ENCODE measurements at places on chromosomes 12 and 14.

- no peak for DNase-seq
These were observed 75.2 kb downstream of the PRIMA1 start for GRCh38 chr14:93712838-93713724.

DNA sequence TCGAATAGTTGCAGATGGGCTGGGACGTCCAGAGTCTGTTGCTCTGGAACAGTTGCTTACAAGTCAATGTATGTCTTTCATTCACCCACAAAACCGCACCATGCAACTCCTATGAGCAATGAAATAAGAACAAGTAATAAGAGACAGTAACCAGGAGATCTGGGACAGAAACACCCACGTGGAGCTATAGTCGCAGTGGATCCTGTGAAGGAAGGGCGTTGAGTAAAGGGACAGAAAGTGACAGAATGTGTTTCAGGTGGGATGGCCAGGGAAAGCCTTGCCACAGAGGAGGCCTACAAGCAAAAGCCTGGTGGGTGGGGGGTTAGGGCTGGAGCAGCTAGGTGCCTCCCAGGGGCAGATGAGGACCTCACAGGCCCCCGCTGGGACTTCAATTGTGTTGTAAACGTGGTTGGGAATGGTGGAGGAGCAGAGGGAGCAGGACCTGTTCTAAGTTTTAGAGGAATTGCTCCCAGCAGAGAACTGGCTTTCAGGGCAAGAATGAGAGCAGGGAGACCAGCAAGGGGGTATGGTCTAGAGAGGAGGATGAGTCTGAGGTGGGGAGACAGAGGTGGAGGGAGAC lies 86.7 kb upstream of the FZD10 start:
- DNase-seq, result no peak

DNA sequence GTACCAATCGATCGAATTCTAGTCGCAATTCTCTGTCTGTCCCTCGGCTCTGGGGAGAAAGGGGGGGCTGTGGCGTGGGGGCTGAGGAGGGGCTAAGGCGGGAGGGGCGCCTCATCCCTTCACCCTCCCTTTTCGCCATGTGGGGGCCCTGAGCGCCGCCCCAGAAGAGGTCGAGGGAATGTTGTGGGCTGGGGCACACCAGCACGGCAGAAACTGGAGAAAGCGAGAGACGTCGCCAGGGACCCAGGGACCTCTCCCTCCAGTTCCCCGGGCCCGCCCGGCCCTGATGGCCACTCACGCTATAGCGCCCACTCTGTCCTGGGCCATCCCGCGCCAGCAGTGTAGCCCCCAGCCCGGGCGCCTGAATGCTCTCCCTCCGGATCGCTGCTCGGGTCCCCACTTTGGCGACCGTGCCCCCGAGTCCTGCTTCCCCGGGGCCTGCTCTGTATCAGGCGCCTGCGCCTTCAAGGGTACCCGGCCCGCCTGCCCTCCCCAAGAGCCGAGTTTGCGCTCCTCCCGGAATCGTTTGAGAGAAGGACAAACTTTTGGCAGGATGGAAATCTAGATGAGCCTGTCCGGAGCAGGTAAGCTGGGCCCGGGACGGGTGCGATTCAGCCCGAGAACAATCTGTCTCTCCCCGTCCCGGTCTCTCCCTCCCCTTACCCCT lies 62.6 kb downstream of the SMUG1 start:
- no peak for DNase-seq

DNA sequence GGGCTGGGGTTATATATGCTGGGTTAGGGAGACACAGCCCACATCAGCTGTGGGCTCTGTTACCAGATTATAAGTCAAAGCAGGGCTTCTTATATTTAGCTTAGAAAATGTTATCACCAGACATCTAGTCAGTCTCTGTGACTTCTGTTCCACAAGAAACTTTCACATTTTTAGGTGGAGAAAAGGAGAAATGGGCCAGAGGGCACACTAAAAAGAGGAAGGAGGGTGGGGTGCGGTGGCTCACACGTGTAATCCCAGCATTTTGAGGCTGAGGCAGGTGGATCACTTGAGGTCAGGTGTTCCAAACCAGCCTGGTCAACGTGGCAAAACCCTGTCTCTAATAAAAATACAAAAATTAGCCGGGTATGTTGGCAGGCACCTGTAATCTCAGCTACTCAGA lies 28.0 kb upstream of the SLC38A1 start:
- DNase-seq, result no peak

DNA sequence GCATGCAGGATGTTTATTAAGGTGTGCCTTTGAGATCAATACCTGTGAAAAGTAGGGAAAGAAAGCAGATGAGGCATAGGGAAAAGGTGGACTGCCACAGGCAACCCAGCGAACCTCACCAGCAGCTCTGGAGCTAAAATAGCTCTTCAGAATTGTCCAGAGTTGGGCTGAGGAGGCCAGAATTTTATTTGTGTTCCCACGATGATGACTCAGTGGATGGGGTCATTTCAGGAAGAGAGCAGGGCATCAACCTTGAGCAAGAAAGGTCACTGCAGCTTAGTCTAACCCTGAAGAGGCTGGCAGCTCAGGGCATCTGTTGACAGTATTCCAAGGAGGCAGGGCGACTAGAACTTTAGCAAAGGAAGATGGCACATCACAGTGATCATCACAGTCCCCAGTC lies 696.1 kb downstream of the DIO2 start:
- no peak for DNase-seq

DNA sequence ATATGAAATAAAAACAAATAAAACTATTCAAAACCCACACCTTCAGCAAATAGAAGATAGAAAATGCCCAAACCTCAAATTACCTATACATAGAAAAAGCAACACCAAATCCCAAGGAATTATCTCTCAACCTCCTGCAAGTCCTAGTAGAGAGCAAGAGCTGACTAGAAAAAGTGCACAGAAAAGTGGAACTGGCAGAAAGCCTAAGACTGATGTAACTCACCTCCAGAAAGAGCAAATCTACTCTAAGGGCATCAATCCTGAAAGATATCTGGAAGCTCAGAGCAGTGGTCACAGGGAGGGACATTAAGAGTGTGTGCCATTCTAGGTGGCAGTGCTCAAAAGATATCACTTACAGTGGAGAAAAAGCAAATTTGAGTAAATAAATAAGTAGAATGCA lies 62.1 kb upstream of the PLEKHG7 start:
- DNase-seq, result no peak

- DNase-seq, result no peak
These were observed 7.7 kb downstream of the ATF7IP start for GRCh38 chr12:14373217-14373616.

DNA sequence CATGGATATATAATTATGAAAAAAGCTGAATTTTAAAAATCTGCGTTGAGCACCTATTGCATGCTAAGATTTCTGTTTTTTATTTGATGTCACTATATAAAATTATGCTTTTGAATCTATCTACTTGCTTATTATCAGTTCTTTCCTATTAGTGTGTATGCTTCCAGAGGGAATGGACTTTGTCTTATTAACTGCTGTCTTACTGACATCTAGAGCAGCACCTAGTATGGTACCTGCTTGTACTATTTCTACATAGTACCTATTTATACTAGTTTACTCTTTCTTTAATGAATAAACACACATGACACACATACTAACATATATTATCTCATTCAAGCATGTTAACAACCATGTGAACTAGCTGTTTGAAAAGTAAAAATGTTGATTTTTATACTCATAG lies 38.6 kb upstream of the PIK3C2G start:
- DNase-seq, result no peak

DNA sequence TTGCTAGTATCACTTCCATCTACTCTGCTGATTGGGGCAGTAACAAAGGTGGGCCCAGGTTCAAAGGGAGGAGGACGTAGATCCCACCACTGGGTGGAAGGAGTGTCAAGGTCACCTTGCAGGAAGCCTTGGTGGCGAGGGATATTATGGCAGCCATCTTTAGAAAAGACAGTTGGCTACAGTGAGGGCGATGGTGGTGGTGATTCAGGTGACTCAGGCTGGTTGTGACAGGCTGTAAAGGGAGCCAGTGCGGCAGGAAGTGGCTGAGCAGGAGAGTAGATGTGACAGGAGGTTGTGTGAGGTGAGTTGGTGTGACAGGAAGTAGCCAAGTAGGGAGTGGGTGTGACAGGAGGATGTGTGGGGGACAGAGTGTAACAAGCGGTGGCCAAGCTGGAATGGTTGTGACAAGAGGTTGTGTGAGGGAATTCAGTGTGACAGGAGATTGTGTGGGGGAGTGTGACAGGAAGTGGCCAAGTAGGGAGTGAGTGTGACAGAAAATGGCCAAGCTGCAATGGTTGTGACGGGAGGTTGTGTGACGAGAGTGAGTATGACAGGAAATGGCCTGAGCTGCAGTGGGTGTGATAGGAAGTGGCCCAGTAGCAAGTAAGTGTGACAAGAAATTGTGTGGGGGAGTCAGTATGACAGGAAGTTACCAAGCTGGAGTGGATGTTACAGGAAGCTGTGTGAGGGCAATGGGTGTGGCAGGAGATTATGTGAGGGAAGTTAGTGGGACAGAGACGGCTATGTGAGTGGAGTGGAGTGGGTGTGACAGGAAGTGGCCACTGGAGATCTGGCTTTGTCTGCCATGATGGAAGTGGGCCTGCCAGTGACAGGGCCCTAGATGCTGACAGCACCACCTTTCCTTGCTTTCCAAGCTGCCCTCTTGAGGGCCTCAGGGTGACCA lies 136.5 kb upstream of the MYL2 start:
- DNase-seq, result no peak

DNA sequence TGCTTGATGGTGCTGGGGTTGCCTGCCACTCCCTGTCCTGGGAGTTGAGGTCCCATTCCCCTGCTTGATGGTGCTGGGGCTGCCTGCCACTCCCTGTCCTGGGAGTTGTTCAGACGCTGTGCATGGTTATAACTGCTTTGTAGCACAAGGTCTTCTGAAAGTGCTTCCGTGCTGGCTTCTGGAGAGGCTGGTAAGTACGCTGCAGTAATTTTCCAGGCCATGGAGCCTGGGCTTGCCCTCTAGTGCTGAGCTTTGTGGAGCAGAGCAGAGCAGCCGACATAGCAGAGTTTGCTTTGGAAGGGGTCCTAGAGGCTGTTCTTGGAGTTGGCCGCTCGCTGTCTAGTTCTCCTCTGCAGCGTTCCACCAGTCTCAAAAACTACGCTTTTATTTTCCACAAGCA lies 6.3 kb downstream of the B4GALNT3 start:
- no peak for DNase-seq

- no peak for DNase-seq
These were observed 78.9 kb downstream of the STAB2 start for GRCh38 chr12:103665971-103666370.

DNA sequence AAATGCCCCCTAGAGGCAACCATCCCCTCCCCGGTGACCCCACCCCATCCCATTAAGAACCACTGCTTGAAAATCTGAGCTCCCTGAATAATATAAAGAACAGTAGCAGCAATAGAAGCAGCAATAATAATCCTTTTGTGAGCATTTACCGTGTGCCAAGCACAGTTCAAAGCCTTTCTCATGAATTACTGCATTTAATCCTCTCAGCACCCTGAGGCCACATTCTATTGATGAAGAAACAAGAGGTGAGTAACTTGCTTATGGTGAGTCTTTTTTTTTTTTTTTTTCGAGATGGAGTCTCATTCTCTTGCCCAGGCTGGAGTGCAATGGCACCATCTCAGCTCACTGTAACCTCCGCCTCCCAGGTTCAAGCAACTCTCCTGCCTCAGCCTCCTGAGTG lies 65.0 kb downstream of the KCNK10 start:
- DNase-seq, result no peak

GRCh38 chr12:88391556-88391955 lies 188.7 kb downstream of the KITLG start:
- no peak for DNase-seq

DNA sequence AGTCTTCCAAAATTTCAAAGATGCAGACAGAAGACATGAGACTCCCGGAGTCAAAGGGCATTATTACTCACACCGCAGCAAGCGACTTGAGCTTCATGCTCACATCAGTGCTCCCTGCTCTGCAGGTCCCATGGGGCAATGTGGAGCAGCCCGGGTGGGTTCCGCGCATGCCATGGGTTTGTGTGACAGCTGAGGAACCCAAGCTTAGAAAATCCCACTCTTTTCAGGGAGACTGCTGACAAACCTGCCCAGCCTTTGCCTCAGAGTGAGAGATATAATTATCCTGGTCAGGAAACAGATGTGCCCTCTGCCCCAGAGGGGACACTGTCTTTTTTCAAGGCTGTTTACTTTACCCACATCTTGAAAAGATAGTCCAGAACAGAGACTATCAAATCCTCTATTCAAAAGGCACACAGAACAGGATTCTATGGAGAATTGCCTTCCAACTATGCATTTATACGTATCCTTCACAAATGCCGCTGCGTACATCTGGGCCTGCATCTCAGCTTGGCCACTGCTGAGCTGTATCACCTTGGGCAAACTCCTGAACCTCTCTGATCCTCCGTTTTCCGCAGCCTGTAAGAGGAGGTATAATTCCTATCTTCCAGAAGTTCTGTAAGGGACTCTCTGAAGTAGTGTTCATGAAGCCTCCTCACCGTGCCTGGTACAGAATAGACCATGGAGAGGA lies 16.0 kb downstream of the C14orf132 start:
- DNase-seq, result no peak

GRCh38 chr12:77325511-77326236 lies 260.3 kb upstream of the E2F7 start:
- DNase-seq, result no peak

DNA sequence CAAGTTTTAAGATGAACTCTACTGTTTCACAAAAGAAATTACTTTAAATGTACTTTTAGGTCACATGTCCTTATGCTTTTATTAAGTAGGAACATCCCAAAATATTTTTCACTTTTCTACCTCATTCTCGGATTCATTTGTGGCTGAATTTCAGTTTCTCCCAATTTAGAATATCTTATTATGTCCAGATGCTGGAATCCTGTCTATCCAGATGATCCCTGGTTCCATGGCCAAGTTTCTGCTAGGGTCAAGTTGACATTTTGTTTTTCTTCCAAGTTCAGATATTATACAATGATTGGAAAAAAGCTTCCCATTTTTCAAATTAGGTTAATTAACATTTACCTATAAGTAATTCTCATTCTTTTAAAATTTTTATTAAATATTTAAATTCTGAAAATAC lies 181.8 kb upstream of the SLC16A7 start:
- DNase-seq, result no peak

DNA sequence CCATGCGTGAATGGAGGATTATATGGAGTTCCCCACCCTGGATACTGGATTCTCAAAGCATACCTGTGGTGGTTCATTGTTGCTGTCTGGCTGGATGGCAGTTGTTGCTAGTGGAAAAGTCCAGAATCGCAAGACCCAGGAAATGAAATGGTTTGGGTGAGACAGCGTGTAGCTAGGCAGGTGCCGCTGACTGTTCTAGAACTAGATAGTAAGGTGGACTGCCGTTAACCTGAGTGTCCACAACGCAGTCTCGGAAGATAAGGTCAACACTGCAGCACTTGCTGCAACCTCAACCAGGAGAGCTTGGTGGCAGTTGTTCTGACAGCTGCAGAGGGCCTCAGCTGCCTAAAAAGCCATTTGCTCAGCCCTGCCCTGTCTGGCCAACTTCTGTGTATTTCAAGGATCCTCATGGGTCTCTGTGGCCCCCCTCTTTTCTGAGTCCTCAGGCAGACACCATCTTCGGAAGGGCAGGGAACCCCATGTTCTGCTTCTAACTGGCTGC lies 15.5 kb upstream of the IRF2BPL start:
- DNase-seq, result no peak

DNA sequence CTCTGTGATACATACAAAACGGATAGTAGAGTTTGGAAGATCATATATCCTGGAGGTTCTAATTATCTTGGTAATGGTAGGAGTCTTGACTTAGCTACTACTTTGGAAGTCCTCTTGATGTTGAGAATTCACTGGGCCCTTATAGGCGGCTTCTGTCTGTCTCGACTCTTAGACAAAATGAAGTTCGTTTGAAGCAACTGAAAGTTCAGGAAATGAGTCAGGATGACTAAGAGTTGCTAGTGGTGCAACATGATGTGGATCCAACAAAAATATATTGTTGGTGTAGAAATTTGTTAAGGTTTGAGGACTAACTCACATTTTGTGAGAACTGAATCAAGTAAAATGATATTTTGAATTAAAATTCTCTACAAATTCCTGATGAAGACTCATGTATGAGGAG lies 272.7 kb downstream of the AEBP2 start:
- no peak for DNase-seq
